ENCODE measurements at places on chromosomes 6 and 20. TPM values are rescaled to one million over a fixed set of nuclear protein-coding genes. Genes with fewer than 3 reads are reported as not detected.

DNA sequence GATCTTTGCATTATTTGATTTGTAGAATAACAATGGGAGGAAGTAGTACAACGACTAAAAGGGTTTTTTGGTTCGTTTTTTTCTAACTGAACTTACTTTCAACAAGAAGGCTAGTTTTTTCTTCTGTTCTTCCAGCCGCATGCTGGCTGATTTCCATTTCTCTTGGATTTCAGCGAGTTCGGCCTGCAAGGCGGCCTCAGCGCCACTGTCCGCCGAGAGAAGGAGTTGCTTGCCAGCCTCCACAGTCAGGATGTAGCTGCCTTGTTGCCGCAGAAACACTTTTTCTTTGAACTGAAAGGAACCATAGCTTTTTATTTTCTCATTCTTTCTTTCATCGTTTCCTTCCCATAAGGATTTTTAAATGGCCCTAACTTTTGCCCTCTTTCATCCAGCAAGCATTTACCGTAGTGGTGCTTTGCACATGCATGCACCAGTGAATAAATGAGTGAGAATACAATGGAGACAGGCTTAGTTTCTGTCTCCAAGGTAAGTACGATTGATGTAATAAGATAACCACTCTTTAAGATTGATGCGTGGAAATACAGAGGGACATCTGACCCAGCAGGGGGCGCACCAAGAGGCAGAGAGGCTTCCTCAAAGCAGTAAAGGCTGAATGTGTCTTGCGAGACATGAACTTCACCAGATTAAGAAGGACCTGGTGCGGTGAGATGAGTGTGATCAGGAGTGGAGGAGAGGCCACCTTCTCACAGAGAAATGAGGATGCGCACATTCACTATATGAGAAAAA, 398.8 kb downstream of the ESR1 start:
- no peak for DNase-seq

DNA sequence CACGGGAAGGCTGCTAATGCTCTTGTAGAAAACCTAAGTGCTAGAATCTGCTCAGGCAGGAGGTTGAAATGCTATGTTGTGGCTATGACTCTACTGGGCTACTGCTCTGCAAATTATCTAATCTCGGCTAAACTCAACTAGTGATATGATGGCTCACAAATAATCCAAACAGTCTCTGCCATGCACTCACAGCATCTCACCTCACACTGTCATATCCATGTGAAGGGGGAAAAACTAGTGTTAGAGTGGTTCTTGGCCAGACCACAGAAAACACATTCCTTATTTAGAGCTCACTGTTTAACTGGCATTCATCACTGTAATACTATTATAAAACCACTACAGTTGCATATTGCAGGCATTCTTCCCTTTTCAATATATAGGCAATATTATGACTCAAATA, 81.8 kb upstream of the DST start:
- DNase-seq = no peak

DNA sequence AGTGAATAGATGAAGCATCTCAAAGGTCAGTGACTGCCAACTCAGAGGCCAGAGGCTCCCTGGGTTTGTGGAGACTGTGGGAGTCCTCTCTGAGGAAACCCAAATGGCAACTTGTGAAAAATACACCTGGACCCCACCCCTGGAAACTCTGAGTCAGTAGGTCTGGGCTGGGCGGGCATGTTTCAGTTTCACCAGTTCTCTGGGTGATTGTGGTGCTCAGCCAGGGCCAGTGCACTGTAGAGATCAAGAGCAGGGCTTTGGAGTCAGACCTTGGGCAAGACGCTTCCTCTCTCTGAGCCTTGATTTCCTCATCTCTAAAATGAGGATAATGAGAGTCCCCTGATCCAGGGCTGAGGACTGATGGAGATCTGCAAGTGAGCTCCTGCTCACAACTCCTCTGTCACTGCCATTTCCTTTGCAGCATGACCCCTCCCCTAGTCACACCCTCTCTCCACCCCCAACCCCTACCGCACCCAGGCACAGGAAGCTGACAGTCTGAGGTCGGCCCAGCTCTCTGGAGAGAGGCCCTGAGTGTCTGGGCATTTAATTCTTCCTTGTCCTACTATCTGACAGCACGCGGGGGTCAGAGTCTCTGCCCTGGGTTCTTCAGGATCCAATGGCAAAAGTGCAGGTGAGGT, 5.1 kb downstream of the DEF6 start:
- no peak for DNase-seq

DNA sequence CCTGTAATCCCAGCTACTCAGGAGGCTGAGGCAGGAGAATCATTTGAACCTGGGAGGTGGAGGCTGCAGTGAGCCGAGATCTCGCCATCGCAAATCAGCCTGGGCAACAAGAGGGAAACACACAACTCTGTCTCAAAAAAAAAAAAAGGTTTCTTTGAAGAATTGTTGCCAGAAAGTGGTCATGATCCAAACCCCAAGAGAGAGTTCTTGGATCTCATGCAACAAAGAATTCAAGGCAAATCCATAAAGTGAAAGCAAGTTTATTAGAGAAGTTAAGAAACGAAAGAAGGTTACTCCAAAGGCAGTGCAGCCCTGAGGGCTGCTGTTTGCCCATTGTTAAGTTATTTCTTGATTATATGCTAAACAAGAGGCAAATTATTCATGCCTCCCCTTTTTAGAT, 14.5 kb upstream of the KIFC1 start:
- no peak for DNase-seq

- DNase-seq = no peak
Measured at GRCh38 chr6:12335717-12336116, 45.6 kb downstream of the EDN1 start.

- peak; percentile 33 for DNase-seq
Measured at GRCh38 chr20:64223526-64224067, 32.0 kb upstream of the PCMTD2 start.

DNA sequence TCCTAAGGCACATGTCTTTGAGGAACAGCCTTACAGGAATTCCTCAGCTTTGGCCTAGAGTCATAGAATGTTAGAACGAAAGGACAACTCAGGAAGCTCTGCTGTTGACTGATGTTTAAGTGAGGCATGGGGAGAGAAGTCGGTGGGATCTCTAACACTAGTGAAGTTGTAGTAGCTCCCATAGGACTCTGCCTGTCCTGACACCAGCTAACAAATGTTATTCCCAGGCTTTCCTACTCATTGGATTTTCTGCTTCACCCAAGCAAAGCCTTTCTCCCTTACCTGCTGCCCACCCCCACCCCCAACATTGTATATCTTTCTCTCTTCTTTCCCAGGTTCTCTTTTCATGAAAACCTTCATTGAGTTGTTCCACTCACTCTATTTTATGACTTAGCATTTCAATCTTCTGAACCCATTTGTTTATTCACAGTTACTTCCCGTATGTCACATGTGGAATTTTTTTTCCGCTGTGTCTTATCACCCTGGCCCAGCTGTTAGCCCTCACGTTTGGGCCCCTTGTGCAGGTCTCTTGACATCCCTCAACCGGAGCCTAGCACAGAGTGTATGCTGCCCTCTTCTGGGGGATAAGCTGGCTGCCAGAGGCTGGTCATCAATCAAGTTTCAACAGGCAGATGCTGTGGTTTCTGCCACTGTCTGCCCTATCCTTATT, 39.2 kb upstream of the RNF8 start:
- no peak for DNase-seq

DNA sequence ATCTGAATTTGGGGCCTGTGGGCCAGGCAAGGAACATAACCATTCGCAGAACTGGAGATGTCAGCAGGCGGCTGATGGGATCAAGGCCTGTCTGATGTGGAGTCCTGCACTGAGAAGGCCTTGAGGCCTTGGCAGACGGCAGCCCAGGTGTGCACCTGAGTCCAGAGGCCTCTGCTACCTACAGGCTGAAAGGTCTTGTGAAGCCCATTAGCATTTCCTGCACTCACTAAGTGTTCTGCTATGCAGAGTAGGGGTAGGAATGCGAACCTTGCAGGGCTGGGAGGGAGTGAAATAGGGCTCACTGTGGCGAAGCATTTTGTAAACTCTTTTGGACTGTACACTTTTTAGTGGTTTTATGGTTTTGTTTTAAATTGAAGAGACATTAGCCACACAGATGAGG, 48.3 kb upstream of the RNF24 start:
- no peak for DNase-seq

DNA sequence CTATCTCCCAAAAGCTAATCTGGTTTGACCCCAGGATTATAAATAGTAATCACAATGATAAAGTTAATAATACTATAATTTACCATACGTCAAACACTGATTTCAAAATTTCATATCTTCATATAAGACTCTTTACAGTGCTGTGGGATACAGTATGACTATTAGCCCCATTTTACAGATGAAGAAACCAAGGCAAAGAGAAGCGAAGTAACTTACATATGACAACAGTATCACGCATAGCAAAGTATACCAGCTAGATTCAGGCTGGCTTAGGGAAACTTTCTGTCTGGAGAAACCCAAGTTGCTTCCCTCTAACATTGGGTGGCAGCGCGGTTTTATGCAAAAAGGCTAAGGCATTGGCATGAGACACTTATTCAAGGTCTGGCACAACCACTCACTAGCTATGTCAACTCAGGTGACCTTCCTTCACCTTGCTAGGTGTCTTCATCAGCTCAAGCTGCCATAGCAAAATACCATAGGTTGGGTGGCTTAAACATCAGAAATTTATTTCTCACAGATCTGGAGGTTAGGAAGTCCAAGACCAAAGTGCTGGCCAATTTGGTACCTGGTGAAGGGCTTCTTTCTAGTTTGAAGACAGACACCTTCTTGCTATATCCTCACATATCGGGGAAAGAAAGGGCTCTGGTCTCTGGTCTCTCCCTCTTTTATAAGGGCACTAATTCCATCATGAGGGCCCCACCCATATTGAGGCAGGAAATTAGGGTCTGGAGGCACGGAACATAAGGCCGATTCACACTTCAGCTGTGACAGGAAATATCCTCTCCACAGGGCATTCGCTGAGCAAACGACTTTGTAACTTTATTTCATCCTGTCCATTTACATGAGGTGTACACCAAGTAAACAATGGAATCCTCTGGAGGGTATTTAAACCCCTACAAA, 22.4 kb upstream of the UTRN start:
- DNase-seq = no peak

DNA sequence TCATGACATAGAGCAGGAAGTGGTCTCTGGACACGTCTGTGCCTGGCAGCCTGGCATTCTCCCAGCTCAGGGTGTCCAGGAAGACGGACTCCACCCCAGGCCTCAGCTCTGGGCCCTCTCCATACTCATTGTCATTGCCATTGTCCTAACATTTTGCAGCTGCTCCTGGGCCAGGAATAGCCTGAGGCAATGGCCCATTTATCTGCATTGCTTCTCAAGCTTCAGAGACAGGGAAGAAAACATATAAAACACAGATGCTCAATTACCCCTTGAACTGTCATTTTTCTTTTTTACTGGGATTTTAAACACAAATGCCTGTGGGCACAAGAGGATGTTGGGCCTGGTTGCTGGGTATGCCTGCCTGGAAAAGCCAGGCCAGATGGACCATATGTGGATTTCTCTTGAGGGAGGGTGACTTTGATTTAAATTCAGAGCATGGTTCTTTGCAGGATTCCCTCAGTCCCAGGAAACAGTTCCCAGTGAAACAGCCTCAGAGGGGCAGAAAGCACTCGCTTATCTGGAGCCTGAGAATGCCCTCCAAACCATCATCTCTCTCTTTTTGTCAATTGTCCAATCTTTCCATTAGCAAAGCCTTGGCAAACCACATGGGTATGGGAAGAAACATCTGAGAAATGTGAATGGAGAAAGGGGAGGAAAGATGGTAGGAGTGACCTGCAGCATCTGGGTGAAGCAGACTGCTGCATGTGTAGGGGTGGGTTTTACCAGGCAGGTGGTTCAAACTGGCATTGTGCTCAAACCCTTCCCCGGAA, 17.9 kb downstream of the LAMP5 start:
- DNase-seq = no peak

GRCh38 chr20:62097881-62098407, 24.3 kb upstream of the LSM14B start:
- no peak for DNase-seq

GRCh38 chr20:16113736-16114135, 459.5 kb downstream of the KIF16B start:
- no peak for DNase-seq

DNA sequence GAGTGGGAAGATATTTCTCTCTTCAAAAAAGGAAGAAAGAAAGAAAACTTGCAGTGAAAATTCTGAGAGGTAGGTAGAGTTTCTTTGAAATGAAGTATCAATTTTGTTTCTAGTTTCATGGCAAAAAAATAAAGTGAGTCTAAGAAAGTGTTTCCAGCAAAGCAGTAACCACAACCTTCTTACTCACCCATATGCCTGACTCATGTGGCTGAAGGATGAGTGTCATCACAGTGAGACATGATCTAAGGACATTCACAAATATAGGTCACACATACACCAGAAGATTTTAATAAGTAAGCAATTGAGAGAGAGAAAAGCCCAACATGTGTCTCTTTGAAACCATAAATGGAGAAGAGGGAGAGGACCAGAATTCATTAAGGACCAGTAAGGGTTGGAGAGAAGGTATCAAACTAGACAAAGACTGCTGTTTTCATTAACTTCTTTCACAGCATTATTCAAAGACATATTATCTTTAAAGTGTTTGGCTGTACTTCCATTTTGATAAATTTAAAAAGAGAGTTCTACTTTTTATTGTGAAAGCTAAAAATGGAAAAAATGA, 169.5 kb downstream of the FRK start:
- DNase-seq = no peak

- no peak for DNase-seq
Measured at GRCh38 chr20:3909952-3910366, 20.8 kb downstream of the PANK2 start.

GRCh38 chr20:36523341-36523740, 18.0 kb upstream of the MYL9 start:
- DNase-seq = no peak

The BPIFB1 gene
- polyA plus RNA-seq = not detected

The KHDRBS2 gene
- 2.1 TPM for polyA plus RNA-seq

The ZNF831 gene
- 0.07 TPM for polyA plus RNA-seq

The SPATS1 gene
- polyA plus RNA-seq = not detected

The CYP24A1 gene
- 3.7 TPM for polyA plus RNA-seq

The DEFB112 gene
- not detected for polyA plus RNA-seq

The SLC17A1 gene
- 21.8 TPM for polyA plus RNA-seq

The KCNG1 gene
- 3.9 TPM for polyA plus RNA-seq

All from right renal cortex interstitium (tissue), 3 donors.